GF-D8 (cell line): ENCODE measurements at places on chromosomes 3 and 15.

- no peak for DNase-seq
Observed at GRCh38 chr3:162132981-162133380, 636.4 kb downstream of the OTOL1 start.

DNA sequence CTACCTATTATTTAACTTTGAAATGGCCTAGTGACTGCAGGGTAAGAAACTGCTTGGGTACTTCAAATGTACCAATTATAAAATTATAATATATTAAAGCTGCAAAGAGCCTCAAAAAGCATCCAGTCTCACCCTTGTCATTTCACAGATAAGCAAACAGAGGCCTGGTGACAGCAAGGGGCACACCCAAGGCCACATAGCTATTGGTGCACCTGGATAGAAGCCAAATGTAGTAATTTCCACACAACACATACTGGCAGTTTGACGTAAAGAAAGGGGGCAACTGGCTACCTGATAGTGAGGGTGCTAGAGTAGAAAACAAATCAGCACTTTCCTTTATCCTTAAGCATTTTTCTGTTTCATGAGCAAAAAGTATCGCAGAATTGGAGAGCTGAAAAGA, 51.1 kb downstream of the IFT57 start:
- no peak for DNase-seq

DNA sequence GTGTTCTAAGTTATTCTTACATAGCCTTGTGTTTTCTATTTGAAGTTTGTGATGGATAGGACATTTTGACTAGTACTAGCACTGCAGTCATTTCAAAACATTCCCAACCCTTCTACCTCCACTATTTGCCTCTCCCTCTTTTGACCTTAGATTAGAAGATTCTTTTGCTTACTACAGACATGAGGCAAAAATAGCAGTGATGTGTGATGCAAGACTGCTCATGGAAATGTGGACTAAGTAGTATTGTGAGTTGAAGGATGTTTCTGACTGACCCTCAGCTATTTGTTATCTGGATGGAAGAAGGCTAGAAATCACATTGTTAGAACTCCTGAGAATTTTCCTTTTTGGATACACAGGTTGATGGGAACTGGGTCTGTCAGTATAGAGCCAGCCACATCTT, 45.9 kb downstream of the ATP2C1 start:
- no peak for DNase-seq

- peak; percentile 83 for DNase-seq
Observed at GRCh38 chr3:151169262-151169947, 33.6 kb downstream of the GPR171 start.

DNA sequence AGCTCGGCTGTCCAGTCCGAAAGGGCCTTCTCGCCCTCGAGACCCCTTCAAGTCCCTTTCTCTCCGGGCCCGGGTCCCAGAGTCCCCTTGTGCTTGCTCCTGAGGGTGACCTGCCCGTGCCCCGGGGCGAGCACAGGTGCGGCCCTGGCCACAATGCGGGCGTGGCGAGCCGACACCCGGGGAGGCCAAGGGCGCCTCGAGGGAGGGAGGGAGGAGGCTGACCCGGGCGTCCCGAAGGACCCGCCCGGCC, 810 bp upstream of the MEF2A start:
- no peak for DNase-seq

DNA sequence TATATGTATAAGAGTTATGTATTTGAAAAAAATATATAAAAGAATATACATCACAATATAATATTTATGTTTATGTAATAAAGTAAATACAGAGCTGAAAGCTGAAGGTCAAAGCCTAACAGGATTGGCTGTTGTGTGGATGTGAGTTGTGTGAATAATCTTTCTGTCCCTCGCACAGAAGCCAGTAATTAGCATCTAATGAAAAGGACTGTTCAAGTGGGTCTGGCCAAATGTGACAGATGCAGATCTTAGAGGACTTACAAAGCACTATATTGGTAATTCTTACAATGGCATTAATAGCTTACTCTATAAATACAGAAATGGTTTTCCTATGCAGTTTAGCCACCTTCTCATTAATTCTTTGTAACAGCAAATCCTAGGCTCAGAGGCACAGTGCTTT, 2.4 kb downstream of the MKRN3 start:
- DNase-seq: no peak

DNA sequence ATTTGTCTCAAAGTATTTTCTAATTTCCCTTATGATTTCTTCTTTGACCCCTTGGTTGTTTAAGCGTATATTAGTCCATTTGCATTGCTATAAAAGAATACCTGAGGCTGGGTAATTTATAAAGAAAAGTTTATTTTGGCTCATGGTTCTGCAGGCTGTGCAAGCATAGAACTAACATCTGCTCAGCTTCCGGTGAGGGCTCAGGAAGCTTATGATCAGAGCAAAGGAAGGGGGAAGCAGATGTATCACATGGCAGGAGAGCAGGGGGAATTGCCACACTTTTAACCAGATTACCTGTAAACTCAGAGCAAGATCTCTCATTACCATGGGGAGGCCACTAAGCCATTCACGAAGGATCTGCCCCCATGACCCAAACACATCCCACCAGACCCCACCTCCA, 148.2 kb downstream of the PDE8A start:
- DNase-seq: no peak

DNA sequence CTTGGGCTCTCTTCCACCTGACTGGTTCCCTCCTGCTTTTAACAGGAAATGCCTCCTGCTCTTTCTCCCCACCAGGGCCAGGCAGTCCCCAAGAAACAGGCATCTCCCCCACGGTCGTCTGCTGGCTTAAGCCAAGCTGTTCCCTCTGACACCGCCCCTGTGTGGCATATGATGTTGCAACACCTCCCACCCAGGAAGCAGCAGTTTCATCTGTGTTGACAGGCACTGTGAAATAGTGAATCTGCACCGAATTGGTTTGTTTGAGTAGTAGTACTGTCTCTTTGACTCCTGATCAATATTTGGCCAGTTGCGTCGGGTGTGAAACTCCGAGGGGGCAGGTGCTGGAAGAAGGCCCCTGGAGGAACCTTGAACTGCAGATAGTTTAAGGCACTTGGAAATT, 188.8 kb downstream of the FEZF2 start:
- no peak for DNase-seq

GRCh38 chr3:2853651-2854050, 256.5 kb downstream of the IL5RA start:
- DNase-seq: no peak

- no peak for DNase-seq
Observed at GRCh38 chr15:66679061-66679656, 22.9 kb upstream of the SMAD6 start.

- no peak for DNase-seq
Observed at GRCh38 chr3:185402561-185402960, 39.6 kb downstream of the MAP3K13 start.

DNA sequence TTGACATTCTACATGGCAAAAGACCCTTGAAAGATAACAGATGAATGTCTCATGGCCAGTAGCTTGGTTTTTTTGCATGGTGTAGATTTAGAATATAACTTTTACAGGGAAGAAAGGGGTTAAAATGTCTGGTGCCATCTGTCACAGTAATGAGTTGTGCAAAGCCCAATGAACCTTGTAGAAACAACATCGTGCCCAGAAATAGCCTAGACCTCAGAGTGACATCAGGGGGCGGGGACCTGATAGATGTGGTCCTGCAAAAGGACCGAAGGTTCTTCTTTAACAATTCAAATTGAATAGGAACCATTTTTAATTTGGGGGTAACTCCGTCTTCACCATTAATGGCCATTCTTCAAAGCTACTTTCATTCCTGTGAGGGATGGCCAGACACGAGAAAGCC, 254.1 kb upstream of the CTDSPL start:
- DNase-seq: no peak

GRCh38 chr15:90126596-90127435, 24.5 kb upstream of the IDH2 start:
- DNase-seq: no peak

DNA sequence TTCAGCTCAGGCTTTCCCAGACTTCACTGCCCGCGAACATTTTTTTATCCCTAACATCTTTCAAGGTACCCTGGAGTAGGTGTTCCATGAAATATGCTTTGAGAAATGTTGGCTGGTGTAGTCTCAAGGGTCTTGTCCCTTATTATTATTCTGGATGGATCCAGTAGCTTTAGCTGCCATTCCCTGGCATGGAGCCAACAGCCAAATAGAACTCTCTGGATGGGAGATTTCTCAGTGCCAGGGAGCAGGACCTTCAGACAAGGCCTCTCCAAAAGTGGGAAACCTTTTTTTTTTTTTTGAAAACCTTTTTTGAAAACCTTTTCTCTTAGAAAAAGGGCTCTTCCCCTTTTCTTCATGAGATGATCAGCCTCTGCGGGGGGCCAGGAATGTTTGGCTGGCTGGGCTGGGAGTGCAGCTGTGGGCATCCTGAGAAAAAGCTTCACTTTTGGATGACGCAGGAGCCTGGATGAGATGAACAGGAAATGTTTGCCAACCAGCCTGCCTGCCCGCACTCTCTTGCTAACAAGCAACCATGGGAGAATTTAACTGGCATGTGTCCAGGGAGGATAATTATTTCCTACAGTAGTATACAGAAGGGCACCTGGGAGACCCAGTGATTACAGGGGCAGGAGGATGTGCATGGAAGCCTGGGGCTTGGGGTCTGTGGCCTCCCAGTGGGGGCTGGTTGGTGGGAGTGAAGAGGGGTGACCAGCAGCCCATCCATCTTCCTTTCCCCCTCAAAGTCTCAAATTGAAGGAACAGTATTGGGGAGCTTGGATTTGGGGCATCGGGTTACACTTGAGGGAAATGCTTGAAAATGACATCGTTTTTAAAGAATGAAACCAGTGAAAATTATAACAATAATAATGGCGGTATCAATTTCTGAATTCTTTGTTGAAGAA, 109.1 kb upstream of the LRIG1 start:
- no peak for DNase-seq

GRCh38 chr3:174640932-174641331, 218.2 kb upstream of the NAALADL2 start:
- no peak for DNase-seq

DNA sequence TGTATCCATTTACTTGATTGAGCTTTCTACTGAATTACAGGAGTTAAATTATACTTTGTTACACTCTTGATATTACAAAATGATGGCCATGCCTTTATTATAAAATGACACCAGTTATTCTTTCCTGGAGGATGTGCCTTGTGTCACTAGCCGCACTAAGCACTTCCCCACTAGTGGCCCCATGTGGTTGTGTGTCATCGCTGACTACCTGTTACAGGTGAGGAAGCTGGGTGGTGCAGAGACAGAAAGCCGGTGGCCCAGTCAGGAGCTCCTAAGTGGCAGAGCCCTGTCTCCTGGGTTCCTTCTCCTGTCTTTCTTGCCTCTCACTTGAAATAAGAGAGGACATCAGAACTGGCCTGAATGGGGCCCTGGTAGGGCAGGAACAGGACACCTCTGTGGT, 96.8 kb downstream of the IGF1R start:
- no peak for DNase-seq

GRCh38 chr15:37096558-37097143, 3.7 kb downstream of the MEIS2 start:
- no peak for DNase-seq

DNA sequence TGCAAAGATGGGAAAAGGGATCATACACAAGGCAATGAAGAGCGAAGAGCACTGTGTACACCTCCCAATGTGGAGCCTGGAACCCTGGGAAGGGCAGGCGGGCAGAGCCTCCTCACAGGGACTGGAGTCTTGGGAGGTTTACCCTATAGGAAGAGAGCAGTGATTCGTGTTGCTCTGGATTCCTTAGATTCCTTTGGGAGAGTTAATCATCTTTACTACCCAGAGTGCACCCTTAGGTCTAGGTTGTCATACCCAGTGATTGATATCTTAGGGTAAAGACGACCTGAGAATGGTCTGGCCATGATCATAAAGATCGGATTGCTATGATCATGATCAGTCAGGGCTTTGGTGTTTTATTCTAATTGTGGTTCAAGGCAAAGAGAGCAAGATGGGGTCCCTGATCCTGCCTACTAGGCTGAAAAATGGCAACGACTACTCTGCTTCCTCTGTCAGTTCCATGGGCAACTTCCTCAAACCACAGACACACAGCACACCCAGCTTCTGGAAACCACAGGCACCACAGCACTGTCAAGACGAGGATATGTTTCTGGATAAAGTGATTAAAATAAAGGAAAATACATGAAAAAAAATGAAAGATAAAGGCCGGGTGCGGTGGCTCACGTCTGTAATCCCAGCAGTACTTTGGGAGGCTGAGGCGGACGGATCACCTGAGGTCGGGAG, 20.4 kb upstream of the MAP6D1 start:
- DNase-seq: no peak

DNA sequence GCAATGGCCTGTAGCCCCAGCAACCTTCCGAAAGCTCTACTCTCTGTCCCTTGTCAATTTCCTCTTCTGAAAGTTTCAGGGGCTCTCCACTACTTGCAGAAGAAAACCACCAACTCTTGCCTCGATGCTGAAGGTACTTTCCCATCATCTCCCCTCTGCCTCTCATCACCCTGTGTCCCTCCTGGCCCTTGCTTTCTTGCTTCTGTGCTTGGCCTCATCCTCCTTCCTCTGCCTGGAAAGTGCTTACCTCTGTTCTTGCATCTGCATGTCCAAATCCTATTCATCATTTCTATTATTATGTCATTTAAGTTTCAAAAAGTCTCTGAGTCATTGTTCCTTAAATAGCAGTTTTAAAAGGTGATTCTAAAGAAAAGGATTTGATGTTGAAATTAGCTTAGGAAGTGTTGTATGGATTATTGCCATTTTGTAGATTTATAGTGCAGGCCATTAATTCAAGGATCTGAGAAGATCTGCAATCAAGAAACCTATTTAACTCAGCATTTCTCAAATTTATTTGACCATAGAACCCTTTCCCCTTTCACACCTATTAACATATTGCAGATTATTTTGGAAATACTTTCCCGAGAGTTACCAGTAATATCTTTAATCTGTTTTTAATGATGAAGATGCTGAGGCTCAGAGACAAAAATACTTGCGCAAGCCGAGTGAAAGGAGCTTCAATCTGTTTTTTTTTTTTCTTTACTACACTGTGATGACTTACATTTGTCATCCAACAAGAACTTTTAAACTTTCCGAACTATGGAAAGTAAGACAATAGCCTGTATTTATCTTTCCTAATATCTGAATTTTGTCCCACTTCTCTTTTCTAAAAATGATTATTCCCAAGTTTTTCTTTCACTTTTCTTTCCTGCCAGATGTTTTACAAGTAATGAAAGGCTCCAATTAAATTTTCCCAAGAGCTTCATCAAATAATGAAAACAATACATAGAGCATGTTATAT, 22.3 kb upstream of the CFAP161 start:
- no peak for DNase-seq

GRCh38 chr3:66518126-66518525, 17.3 kb upstream of the LRIG1 start:
- DNase-seq: no peak

DNA sequence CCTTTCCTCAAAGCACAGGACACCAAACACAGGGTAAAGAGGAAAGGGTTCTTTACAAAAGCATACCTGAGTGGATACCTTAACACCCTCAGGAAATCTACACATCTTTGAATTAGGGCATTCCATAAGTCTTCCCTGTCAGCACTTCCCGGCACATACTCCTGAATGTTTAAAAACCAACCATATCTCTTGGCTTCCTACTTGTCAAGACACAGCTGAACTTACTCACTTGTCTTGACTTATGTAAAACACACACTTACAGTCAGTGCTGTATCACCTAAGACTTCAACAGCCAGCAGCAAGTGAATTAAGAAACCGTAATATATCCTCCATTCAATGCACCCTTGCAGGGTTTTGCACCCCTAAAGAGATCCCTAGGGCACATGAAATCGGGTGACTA, 17.5 kb downstream of the IL1RAP start:
- no peak for DNase-seq
